ENCODE measurements at places on chromosomes 13 and 19. TPM values are rescaled to one million over a fixed set of nuclear protein-coding genes. Genes with fewer than 3 reads are reported as not detected.

The ZNF134 gene
- total RNA-seq: 15.1 TPM

The TRPC4 gene
- total RNA-seq: 1.2 TPM

The SLC1A6 gene
- total RNA-seq: not detected

The UHRF1 gene
- 13.4 TPM for total RNA-seq

The IFNL1 gene
- not detected for total RNA-seq

DNA sequence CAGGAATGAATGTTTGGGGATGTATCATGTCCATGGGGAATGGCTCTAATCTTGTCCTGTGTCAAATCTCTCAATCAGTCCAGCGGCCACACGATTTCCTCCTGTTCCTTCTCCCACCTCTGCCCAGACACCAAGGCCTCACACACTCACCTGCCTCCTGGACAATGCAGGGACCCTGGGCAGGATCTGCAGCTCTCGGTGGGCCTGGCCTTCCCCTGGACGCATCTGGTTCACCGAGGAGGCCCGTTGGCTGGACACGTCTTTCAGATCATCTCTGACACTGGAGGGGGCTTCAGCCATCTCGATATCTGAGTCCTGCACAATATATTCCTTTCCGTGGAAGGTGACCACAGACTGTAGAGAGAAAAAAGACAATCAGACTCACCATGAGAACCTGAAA, 21.4 kb downstream of the ZSCAN5C start:
- DNase-seq: no peak

- no peak for DNase-seq
These were observed 99.6 kb downstream of the CCNA1 start for GRCh38 chr13:36531746-36532486.

- DNase-seq: no peak
These were observed 22.6 kb downstream of the CYP2A6 start for GRCh38 chr19:40827386-40828247.
